HCEC 1CT (cell line): ENCODE measurements at places on chromosomes 5 and 9.

GRCh38 chr9:92947268-92948037 is at the start of gene FGD3:
Gene FGD3, plus strand, starts transcription at chr9:92947523. Its CDS starts 28,734 bp downstream, at chr9:92976257.
- DNase-seq = no peak

- DNase-seq = no peak
Observed at GRCh38 chr5:152379331-152379730, 25.7 kb downstream of the NMUR2 start.

DNA sequence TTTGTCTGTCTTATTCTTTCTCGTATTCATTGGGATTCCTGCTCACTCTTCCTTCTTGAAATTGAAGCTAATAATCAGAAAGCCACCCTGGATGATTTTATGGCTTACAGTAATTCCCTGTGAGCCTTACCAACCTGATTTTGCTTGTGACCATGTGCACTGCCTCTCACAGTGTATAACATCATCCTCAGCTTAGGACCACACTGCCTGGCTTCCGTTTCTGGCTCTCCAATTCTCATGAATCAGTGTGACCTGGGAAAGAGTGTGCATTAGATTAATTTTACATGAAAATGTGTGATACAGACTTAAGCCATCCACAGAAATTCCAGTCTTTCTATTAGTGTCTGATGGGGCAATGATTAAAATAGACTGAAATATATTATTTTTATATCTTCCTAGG is 126.8 kb upstream of the DMRT1 start:
- no peak for DNase-seq

GRCh38 chr5:95631991-95632675 is 12.2 kb downstream of the GPR150 start:
- peak; percentile 88 for DNase-seq

GRCh38 chr5:9498541-9499497 is 47.1 kb downstream of the SEMA5A start:
- DNase-seq = peak; percentile 47

GRCh38 chr9:126844085-126844484 is 16.4 kb upstream of the ZBTB34 start:
- peak; percentile 73 for DNase-seq

- DNase-seq = peak; percentile 50
Observed at GRCh38 chr5:98905857-98906688, 22.7 kb downstream of the CHD1 start.

GRCh38 chr9:84841931-84842330 is 172.4 kb downstream of the NTRK2 start:
- no peak for DNase-seq

DNA sequence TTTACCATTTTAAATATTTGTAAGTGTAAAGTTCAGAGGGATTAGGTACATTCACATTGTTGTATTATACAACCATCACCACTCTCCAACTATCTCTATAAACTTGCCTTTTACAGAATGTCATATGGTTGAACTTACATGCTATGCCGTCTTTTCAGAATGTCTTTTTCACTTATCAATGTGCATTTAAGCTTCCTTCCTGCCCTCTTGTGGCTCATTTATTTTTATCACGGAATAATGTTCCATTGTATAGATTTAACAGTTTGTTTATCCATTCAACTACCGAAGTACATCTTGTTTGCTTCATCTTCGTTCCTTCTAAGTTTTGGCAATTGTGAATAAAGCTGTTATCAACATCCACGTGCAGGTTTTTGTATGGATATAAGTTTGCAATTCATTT is 133.3 kb upstream of the C6 start:
- peak; percentile 43 for DNase-seq

GRCh38 chr9:79524266-79524665 is 47.5 kb upstream of the TLE4 start:
- DNase-seq = peak; percentile 35

DNA sequence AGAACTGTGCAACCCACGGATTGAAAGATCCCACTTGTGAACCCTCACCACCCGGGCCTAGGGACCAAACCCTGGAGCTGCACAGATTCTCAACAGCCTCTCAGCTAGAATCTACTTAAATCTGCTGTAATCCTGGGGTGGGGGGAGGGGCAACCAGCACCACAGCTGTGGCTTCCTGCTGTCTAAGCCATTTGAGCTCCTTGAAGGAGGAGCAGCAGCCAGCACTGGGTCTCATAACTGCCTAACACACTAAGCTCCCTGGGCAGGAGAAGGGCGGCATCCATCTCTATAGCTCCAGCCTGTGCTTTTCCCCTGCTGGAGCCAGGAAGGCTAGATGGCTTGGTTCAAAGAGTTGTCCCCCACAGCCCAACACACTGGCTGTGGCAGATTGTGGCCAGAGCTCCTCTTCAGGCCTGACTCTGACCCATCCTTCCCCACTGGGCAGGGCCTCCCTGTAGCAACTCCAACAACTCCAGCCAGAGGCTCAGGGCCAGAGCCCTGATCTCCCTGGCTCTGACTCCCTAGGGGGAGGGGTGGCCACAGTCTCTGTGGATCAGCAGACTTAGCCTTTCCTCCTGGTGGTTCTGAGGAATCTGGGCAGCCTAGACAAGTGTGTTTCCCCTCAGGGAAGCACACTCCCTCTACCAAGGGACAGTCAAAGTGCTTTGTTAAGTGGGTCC is 72.0 kb upstream of the C9orf72 start:
- no peak for DNase-seq

GRCh38 chr9:133201424-133202144 is 7.5 kb downstream of the OBP2B start:
- no peak for DNase-seq

GRCh38 chr5:81203729-81204128 is 29.4 kb upstream of the CKMT2 start:
- no peak for DNase-seq

- no peak for DNase-seq
Observed at GRCh38 chr5:32865475-32865874, 154.4 kb downstream of the NPR3 start.

GRCh38 chr5:89606939-89607534 is 724.1 kb upstream of the MEF2C start:
- DNase-seq = no peak

GRCh38 chr5:77419644-77420582 is 72.2 kb downstream of the WDR41 start:
- no peak for DNase-seq

- no peak for DNase-seq
Observed at GRCh38 chr5:124665625-124666024, 80.8 kb downstream of the ZNF608 start.

GRCh38 chr5:82987188-82987587 is 90.0 kb downstream of the TMEM167A start:
- DNase-seq = no peak

GRCh38 chr5:110768138-110768860 is 29.5 kb downstream of the SLC25A46 start:
- DNase-seq = peak; percentile 68

DNA sequence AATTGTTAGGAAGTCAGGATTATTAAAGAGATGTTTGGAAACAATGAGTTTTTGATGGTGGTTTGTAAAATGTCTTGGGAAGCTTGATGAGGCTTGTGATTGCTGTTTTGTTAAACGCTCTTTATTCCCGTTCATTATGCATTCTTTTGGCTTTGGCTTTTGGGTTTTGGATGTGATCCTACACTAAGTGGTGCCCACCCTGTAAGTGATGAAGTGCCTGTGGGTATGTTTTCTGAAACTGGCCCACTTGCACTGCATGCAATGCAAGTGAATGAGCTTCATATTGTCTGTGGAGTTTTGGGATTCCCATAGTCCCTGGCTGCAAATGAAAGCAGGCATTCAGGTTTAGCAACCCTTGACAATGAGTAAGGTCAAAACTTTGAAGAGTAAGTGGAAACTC is 1035.5 kb upstream of the WWC1 start:
- DNase-seq = no peak

DNA sequence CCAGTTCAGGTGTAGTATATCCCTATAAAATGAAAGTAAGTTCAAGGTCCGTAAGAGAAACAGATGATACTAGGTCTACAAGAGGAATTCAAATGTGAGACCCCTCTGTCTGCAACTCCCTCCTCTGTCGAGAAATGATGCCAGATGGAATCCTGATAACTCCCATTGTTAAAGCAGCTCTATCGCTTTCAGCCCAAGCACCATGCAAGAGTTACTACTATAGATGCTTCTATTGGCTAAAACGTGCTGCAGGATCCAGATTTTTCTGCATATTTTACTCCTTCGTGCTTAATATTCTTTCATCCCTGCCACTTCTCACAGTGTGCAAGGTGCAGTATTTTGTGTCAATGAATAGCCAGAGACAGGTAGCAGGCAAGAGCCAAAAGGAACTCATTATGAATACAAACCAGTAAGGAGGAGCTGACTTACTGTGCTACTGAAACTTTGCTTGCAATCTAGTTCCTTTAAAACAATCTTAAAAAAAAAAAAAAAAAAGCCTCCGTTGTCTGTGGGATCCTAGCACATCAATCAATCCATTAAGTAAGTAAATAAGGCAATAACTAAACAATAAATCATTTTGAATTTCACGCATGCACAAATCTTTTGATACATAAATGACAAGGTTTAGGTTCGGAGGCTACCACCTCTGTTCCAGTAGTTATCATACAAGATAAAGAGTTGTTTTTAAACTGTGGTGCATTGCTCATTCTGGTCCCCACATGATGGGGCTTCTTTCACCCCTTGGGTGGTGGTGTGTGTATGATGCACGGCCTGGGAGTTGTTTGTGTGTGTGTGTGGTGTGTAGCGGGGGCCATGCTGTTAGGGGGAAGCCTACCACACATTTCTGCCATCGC is 151.1 kb upstream of the MPDZ start:
- no peak for DNase-seq

DNA sequence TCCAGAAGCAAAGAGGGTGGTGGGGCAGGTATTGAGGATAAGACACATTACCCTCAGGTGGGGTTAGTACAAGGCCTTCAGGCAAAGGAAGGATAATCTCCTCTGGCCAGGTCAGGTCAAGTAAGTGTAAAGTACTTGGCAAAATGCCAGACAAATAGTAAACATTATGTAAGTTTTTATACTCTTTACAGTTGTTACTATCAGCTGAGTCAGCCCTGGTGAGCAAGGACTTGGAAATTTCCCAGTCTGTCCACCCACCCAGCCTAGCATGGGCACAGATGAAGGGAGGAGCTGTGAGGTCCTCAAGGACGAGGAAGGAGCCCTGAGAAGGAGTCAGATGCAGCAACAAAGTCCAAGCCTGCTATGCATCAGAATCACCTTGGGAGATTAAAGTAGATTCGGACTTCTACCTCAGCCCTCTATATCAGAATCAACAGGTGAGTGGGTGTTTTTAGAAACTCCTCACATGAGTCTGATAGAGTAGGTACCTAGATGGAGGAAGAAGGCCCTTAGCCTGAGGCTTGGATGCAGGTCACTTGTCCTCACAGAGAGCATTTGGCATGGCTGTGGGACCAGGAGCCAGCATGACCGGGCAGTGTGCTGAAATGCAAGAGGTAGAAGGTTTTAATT is 50.2 kb upstream of the BARX1 start:
- peak; percentile 32 for DNase-seq

DNA sequence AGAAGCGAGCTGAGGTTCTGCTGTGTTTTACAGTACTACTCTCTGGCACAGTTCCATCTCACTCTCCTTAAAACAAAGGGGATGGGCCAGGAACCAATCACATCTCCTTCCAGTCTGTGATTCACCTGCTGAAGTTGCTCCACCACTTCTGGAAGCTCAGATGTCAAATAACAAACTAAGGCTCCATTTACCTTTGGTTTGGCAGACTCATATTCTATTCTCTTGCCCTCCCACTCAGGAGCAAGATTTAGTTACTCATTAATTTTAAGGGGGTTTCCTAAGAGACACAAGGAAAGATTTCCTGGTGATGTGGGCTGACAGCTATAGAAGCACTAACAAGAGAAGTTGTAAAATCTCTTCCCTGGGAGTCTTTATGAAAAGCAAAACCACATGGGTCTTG is 37.8 kb upstream of the KIF2A start:
- DNase-seq = no peak

DNA sequence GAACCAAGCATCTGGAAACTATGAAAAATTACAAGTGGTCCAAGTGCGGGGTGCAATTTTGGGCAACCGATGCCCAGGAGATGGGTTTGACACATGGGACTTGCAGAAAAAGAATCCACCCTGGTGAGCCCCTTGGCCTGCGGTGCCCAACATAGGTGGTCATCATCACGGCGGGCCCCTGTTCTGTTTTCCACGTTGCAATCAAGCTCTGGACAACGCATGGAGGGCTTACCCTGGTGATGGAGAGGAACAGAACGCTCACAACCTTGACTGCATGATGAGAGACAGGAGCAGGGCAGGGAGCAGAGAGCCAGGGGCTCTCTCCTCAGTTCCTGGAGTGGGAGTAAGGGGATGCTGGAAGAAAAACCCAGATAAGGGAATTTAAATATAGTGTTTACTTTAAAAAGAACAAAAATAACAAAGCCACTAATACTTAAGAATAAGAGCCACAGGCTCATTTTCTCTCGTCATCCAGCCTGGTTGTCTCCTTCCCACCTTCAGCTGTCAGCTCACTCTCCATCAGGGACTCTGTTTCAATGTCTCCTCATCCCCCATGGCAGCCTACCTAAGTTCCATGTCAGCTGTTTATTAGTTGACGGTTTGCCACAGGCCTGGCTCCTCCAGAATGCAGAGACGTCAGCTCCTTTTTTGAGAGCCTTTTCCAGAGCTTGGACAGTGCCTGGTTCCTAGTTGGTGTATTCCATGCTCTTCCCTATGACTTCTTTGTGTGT is 172.1 kb downstream of the GADD45G start:
- DNase-seq = no peak

- no peak for DNase-seq
Observed at GRCh38 chr9:85237478-85237877, 504.3 kb downstream of the AGTPBP1 start.

DNA sequence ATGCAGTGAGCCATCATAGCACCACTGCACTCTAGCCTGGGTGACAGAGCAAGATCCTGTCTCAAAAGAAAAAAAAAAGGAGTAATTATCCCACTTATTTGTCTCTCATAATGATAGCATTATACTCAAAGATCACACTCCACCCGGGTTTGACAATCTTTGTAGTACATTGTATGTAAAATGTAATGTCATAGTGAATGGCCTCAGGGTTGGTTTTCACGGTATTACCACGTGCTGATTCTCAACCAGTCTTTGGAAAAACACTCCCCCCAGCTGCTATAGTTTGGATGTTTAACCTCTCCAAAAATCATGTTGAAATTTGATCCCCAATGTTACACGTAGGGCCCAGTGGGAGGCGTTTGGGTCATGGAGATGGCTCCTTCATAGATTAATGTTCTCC is 402.4 kb upstream of the GRAMD2B start:
- no peak for DNase-seq

- DNase-seq = no peak
Observed at GRCh38 chr5:10162468-10162867, 87.2 kb downstream of the ATPSCKMT start.

DNA sequence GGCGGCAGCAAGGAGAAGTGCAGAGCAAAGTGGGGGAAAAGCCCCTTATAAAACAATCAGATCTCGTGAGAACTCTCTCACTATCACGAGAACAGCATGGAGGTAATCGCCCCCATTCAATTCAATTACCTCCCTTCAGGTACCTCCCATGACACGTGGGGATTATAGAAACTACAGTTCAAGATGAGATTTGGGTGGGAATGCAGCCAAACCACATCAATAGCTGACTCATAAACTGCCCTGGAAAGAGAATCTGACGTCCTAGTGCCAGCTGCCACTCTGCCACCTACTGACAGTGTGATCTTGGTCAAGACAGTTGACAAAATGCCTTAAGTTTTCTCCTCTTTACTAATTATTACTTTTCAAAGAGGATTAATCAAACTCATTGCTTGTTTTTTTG is 128.3 kb downstream of the GPBP1 start:
- no peak for DNase-seq
